ENCODE measurements at places on chromosomes 6 and 20.
A peak's percentile ranks its signal among the peaks of the same experiment; 100 is the strongest.

- DNase-seq = no peak
Observed at GRCh38 chr20:37461405-37461804, 59.6 kb upstream of the NNAT start.

- no peak for DNase-seq
Observed at GRCh38 chr6:14442242-14442641, 324.7 kb downstream of the CD83 start.

GRCh38 chr6:44202332-44202971, 14.3 kb upstream of the MYMX start:
- no peak for DNase-seq

- DNase-seq = no peak
Observed at GRCh38 chr6:1313384-1313766, 1.5 kb downstream of the FOXQ1 start.

- DNase-seq = no peak
Observed at GRCh38 chr6:107827541-107827940, 3.4 kb upstream of the SCML4 start.

DNA sequence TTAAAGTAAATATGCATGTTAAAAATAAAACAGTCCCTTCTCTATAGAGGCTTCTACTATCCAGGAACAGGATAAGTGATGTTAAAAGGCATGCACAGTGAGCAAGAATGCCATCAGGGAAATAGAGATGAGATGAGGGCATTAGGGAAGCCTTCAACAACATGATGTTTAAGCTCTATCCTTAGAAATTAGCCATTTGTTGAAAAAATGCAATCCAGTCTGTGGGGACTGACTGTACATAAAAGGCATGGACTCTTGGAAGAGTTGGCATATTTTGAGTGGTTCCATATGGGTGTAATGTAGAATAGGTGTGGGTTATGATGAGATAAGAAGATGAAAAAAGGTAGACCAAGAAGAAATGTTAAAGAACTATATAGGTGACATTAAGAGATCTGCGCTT, 5.8 kb downstream of the KIAA0319 start:
- DNase-seq = no peak

GRCh38 chr6:28137505-28137981, 4.1 kb upstream of the ZKSCAN8 start:
- DNase-seq = no peak

- no peak for DNase-seq
Observed at GRCh38 chr6:1445650-1446330, 56.4 kb downstream of the FOXF2 start.

DNA sequence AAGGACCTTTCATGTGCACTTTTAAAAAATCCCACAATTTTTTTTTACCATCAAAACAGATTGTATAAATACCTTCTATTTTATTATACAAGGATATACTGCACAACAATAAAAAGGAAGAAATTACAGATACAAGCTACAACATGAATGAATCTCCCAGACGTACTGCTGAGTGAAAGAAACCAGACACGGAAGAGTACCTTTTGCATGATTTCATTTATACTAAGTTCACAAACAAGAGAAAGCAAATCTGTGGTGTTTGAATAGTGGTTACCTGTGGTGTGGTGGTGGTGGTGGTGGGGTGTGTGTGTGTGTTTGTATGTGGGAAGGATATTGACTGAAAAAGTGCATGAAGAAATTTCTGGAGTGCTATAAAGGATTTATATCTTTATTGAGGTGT, 6.8 kb upstream of the PLCB4 start:
- DNase-seq = no peak

- DNase-seq = no peak
Observed at GRCh38 chr6:89866024-89866678, 28.1 kb upstream of the GJA10 start.

- DNase-seq = peak; percentile 94
Observed at GRCh38 chr6:43477235-43478007, at the start of gene TJAP1. Gene TJAP1, plus strand, starts transcription at chr6:43477570. Its CDS starts 21,432 bp downstream, at chr6:43499002.

GRCh38 chr6:139159016-139159415, 24.1 kb downstream of the HECA start:
- no peak for DNase-seq

DNA sequence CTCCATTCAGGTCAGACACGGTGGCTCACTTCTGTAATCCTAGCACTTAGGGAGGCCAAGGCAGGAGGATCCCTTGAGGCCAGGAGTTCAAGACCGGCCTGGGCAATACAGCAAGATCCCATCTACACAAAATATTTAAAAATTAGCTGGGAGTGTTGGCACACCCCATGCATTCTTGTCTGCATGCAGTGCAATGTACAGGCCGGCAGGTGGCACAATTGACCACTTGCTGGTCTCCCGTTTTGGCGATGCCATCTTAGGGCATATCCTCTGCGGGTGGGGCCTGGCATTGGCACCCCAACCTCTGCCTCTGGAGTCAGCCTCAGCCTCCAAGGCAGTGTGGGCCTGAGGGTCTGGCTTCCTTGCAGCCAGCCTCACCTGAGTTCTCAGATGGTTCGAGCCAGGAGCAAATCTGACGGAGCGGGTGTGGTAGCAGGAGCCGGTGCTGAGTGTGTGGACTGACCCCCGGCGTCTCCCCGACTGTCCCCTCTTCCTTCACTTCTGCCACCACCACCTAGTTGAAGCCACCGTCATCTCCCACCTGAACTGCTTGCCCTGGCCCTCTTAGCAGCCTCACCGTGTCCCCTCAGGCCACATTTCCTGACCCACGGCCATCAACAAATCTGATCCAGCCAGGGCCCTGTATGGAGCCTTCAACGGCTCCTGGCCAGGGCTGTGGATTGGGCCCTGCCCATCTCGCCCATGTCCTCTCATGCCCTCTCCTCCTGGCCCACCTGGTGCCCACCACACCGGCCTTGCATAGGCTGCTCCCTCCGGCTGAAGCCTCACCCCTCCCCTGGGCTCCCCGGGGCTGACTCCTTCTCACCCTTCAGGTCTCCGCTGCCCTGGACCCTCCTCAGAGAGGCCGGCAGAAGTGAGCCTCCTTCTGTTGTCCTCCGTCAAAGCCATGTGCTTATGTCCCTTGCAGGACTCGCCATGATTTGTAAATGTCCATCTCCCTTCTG, 44.0 kb downstream of the EFCAB8 start:
- DNase-seq = peak; percentile 66

- DNase-seq = no peak
Observed at GRCh38 chr20:56630086-56630493, 984 bp downstream of the TFAP2C start.

DNA sequence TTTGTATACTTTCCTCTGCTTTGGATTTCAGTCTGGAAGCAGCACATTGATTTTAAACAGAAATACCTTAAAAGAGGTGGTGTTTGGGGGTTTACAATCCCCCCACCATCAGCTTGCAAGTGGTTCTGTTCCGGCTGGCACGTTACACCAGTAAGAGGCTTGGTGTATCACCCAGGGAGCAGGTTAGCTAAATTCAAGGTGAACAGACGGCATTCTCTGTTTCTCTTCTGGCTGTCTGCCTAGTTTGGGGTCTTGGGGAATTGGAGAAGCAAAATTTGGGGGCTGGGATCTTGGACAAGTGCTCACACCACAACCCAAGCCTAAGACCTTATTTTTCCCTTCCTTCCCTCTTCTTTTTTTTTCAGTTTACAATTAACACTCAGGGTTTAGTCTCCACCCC, 7.5 kb upstream of the APCDD1L start:
- no peak for DNase-seq

GRCh38 chr6:135257631-135258405, 76.7 kb downstream of the MYB start:
- no peak for DNase-seq

GRCh38 chr6:43817192-43817591, 47.2 kb downstream of the VEGFA start:
- no peak for DNase-seq

DNA sequence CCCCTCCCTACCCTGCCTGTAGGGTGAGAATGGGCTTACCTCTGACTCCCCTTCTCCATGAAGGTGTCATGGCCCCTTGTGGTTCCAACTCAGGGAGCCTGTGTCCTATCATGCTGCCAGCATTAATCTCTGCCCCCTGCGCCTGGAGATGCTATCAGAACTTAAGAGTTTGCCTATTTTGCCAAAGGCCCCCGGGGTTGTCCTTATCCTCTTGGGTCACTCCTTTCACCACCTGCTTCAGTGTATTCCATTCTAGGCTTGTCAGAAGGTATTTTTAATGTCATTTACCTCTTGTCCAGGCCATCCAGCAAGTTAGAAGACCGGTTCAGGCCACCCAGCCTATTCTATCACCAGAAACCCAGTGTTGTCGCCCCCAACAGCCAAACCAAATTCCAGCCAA, 10.5 kb downstream of the RRBP1 start:
- DNase-seq = no peak

GRCh38 chr6:36268478-36269275, 1.2 kb upstream of the PNPLA1 start:
- no peak for DNase-seq

DNA sequence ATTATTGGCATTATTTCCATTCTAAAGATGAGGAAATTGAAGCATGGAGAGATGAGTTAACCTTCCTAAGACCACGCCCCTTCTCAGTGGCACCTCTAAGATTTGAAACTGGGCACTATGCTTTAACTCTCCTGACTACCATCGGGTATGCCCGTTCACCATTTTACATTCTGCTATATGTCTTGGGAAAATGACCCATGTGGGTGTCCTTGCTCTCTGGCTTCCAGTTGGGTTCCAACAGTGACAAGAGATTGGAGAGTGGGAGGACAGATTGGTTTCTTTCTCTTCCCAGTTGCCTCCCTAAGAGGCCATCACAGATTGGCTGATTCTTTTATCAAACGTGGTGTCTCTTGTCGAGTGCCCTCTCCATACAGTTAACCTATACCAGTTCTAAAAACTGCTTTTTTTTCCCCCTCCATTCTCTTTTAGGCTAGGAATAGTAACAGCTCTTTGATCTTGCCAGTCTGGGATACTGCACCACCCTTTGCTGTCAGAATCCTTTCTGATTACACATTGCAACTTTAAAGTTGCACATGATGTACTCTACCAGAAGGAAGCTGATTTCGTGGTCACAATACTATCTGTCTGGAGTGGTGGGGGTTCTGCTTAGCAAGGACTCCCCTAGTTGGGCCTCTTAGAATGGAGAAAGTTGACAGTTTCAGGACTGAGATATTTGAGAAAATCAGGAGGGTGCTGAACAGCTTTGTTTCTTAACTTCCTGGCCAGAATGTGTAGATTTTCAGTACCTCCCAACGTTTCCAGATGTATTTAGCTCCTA, 88.0 kb upstream of the ELOVL5 start:
- DNase-seq = no peak

DNA sequence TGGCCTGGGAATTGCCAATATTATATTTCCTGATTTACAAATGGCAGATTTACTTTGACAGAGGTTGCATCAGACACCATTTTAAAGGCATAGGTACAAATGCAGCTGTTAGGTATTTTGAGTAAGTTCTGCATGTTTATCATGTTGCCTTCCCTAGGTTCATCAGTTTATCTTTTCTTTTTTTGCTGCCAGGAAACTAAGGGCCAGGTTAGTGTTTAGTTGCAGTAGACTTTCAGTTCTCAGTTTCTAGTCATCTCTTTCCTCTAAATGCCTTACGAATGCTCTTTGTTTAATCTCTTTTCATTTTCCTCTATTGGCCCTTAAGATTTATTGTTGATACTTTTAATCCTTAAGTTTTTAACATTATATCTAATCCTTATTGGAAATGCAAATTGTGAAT, 129.9 kb downstream of the SMAP1 start:
- DNase-seq = no peak

DNA sequence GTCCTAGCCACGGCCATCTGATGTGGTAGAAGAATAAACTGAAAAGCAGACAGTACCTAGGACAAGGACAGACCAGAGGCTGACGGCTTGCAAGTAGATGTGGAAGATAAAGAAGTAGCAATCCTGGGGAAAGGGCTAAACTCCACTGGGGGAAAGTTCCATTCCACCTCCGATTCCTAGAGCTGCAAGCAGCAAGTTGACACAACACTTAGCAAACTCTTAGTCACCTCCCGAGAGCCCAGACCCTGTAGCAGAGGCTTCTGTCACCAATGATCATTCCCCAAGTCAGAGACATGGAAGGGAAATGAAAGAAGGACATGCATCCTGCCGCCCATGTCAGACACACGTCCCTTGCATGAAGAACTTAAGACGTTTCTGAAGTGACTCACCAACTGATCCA, 99.2 kb upstream of the RPS6KA2 start:
- no peak for DNase-seq

- no peak for DNase-seq
Observed at GRCh38 chr6:31765559-31765909, 3.1 kb downstream of the SAPCD1 start.

DNA sequence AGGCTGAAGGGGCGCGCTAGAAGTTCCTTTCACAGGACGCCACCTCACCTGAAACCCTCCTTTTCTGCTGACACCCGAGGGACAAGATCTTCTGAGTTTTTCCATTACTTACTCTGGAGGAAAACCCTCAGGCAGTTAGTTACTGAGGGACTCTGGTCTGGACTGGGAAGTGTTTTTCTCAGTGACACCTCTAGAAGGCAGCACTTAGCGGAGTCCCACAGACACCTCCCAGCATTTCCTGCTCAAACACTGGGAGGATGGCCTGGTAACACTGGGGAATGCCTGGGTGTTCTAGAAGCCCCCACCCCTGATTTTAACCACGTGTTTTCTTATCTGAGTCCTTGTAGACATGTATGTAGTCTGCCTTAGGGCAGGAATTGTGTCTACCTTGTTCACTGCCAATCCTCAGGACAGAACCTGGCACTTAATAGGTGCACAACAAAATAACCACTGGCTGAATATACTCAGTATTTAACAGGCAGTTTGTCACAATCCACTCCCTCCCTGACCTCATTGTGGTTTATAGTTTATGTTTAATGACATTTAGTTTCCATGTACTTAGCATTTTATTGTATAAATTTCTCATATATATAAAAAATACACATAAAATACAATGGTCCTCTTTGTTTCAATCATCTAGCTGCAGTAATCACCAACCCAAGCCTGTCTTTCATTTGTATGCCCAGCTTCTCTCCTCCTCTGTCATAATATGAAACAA, 4.8 kb downstream of the GSTA3 start:
- DNase-seq = no peak

DNA sequence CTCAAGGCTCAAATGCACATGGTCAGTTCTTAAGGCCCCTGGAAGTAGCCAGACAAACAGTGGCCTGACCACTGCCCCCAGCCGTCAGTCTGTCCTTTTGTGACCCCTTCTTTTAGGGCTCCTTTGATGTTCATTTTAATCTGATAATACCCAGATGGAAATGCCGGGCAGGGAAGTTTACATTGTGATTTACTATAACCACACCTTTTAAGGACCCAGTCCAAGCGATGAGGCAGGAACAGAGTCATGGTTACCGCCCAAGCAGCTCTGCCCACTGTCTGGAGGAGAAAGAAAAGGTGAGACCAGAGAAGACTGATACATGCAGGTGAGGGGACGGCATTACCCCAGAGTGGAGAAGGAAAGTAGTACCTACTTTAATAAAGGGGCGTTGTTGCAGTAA, 110.6 kb downstream of the PLEKHG1 start:
- no peak for DNase-seq

GRCh38 chr6:23394681-23395080, 731.3 kb upstream of the NRSN1 start:
- no peak for DNase-seq

Data from stimulated activated CD4-positive, alpha-beta T cell treated with anti-CD3 and anti-CD28 coated beads, Interleukin-12 subunit alpha, Interleukin-12 subunit beta, amount 100 ng/mL, for 48 hours (primary cell).